Subcutaneous adipose tissue (tissue), 4 donors: ENCODE measurements at places on chromosomes 4 and X. TPM values are rescaled to one million over a fixed set of nuclear protein-coding genes. Genes with fewer than 3 reads are reported as not detected.

The ADRA2C gene
- 8.9 TPM for total RNA-seq

The SRPX gene
- total RNA-seq: 365 TPM

The ERAS gene
- not detected for total RNA-seq

The GRID2 gene
- not detected for total RNA-seq

The WNK3 gene
- total RNA-seq: 1.1 TPM

The MAP9 gene
- 2.9 TPM for total RNA-seq

The CLNK gene
- total RNA-seq: not detected

The UBL4A gene
- 32.6 TPM for total RNA-seq

The AMTN gene
- not detected for total RNA-seq

The EMCN gene
- total RNA-seq: 10.2 TPM

The ADH1C gene
- total RNA-seq: 51.7 TPM

The PDGFRA gene
- 127 TPM for total RNA-seq

The KIT gene
- total RNA-seq: 7.5 TPM

The CYBB gene
- 80.4 TPM for total RNA-seq

The ZAR1 gene
- total RNA-seq: not detected

The FGD1 gene
- 1.9 TPM for total RNA-seq

The MID2 gene
- total RNA-seq: 21.6 TPM

The ZMAT1 gene
- 12.1 TPM for total RNA-seq

The HSFX2 gene
- total RNA-seq: not detected

The SAGE1 gene
- total RNA-seq: not detected

The TMPRSS11B gene
- total RNA-seq: not detected

The ERVMER34-1 gene
- not detected for total RNA-seq

The GATA1 gene
- total RNA-seq: not detected

The IL9R gene
- total RNA-seq: not detected

The TCP11X1 gene
- total RNA-seq: not detected

The USP17L29 gene
- total RNA-seq: not detected

The MGAT4D gene
- total RNA-seq: not detected

The TMEM187 gene
- total RNA-seq: 2.0 TPM

The BCAP31 gene
- total RNA-seq: 252 TPM

The PDZD11 gene
- 29.9 TPM for total RNA-seq

The NKX3-2 gene
- 0.44 TPM for total RNA-seq

The NEUROG2 gene
- not detected for total RNA-seq

The CSAG2 gene
- total RNA-seq: not detected

The SLC9B1 gene
- 2.5 TPM for total RNA-seq

The UGT2A2 gene
- not detected for total RNA-seq

The RAPGEF2 gene
- 52.9 TPM for total RNA-seq

The BLOC1S4 gene
- total RNA-seq: 11.4 TPM

The ZNF630 gene
- total RNA-seq: 2.4 TPM

The IL13RA2 gene
- total RNA-seq: not detected

The SPOCK3 gene
- total RNA-seq: not detected

The BEND4 gene
- total RNA-seq: 0.38 TPM

The OCRL gene
- 20.3 TPM for total RNA-seq

The TMEM271 gene
- not detected for total RNA-seq
